Effector memory CD4-positive, alpha-beta T cell (primary cell): ENCODE measurements at places on chromosomes 16 and 17.

- no peak for DNase-seq
These were observed 111.7 kb downstream of the PITPNC1 start for GRCh38 chr17:67488768-67489167.

DNA sequence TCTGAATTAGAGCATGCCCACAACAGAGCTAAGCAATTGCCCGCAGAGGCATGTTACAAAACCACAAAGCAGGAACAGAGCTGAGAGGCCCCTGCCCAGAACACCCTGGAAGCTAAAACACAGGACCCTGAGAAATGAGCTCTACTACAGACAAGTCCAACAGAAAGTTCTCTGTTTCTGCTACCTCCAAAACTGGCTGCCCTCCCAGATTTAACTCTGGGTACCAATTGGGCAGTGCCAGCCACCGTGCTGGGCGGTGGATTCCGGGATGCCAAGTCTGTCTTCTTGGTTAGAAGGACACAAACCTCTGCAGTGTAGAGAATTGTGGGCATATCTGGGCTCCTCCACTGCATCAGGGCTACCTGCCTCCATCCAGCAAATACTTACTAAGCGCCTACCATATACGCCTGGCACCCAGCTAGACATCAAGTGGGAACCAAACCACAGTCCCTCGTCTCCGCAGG, 1.0 kb downstream of the CMTM4 start:
- DNase-seq = no peak

- DNase-seq = no peak
These were observed at the start of gene MRC2 for GRCh38 chr17:62627219-62627903. TSS of gene MRC2 (plus strand) at chr17:62627670. CDS start at chr17:62627803, 133 bp downstream.

DNA sequence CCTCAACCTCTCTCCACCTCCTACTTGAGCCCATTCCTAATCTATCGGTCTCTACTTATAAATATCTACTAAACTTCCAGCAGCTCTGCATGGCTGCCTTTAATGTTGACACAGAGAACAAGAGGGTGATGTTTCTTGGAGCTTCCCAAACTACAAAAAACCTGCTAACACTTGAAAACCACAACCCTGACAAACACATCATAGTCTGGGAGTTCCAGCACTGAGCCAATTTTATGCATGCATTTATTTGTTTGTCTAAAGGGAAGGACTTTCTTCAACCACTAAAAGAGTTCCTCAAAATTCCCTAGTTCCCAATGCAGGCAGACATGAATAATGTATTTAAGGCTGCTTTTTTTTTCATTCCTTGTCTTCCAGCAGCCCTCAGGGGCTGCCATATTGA, 331.8 kb upstream of the XYLT1 start:
- DNase-seq = no peak

DNA sequence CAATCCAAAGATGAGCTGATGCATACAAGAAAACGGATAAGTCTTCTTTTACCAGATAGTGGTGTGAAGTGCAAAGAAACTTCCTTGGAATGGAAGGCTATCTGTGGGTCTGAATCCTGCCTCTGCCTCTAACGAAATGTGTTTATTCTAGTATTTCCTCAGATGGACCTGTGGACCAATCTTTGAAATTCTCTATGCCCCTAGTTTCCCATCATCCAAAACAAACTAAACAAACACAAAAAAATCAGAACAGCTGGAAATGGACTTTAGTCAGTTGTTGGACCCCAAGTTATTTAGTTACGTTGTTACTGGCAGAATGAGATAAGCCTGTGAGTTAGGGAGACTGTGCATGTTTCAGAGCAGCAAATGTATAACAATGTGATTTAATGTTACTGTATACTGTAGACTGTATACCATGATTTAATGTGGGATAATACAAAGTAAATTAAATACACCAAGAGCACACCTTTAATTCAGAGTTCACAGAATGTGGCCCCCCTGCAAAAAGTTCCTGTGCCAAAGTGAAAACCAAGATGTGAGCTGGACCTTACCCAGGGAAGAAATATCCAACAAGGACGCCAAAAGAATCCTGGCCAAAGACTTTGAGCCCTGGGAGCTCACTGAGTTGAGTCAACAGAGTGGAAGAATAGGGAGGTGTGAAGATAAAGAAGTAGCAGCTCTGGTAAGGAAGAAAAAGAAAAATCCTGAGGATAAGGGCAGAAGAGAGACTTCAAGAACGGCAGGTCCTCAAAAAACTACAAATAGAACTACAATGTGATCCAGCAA, 255.2 kb downstream of the CNTNAP4 start:
- no peak for DNase-seq

GRCh38 chr17:81097134-81097942, 62.4 kb downstream of the BAIAP2 start:
- peak; percentile 37 for DNase-seq

DNA sequence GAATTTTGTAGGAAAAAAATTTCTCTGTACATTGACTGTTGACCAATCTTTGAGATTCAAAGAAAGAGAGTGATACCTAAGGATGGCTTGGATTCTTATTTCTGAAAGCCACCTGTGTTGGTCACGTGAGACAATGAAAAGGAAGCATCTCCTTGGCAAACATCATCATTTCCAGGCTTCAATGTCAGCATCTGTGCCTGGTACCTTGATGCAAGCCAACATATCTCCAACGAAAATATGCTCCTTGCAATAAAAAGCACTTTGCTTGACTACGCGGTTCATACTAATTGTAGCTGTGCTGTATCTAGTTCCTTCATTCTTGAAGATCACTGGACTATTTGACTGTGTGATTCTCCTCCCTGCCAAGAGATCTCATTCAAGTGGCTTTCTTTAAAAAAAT, 503.4 kb upstream of the PSMD7 start:
- no peak for DNase-seq

- DNase-seq = no peak
These were observed 11.6 kb downstream of the TRAF7 start for GRCh38 chr16:2167068-2167638.

GRCh38 chr17:63185420-63185819, 219.4 kb downstream of the TANC2 start:
- DNase-seq = no peak

GRCh38 chr17:11240041-11240840, 772 bp upstream of the SHISA6 start:
- no peak for DNase-seq

DNA sequence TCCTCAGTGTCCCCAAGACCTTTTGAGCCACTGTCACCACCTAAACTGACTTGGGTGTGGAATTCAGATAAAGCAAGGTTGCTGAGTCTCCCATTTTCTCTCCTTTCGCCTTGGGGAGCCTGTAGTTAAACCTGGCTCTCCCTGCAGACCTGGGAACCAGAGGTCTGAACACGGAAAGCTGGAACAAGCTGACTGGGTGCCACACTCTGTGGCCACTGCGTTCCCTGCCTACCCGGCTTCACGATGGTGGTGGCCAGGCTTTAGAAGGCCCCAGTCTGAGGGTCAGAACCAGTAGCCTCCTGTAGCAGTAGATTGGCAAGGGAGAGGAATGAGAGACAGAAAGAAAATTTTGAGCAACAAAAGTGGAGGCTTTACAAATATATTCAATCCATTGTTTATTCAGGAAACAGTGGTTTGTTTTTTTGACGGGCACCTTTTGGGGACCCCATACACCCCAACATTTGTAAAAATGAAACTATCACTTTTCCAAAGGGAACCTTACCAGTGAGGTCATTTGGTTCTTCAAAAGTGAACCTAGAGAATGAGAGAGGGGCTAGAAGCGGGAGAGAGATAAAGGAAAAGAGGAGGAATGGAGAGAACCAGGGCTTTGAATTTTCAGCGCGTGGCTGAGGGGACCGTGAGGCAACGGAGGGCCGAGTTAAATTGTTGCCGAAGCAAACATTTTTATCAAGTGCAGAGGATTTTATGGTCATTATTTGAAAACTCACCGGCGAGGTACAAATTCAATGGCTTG, 1.8 kb upstream of the HOXB8 start:
- no peak for DNase-seq

GRCh38 chr17:80104956-80105375, 3.6 kb downstream of the GAA start:
- DNase-seq = no peak

GRCh38 chr17:21467196-21467595, 91.0 kb downstream of the KCNJ12 start:
- DNase-seq = no peak

DNA sequence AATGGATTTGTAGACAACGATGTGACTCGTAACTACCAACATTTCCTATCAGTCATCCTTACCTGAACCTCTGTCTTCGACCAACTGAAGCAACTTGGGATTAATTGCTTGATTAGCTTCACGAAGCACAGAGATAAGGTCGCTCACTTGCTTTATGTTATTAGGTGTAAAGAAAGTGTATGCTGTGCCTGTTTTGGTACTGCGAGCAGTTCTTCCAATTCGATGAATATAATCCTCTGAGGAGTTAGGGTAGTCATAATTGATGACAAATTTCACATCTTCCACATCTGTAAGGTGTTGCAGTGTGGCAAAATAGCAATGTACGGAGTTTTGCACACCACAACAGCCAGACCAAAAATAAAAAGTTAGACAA, 3.6 kb upstream of the POLG2 start:
- no peak for DNase-seq

- DNase-seq = no peak
These were observed 919.1 kb upstream of the EEF2KMT start for GRCh38 chr16:6016530-6017184.

DNA sequence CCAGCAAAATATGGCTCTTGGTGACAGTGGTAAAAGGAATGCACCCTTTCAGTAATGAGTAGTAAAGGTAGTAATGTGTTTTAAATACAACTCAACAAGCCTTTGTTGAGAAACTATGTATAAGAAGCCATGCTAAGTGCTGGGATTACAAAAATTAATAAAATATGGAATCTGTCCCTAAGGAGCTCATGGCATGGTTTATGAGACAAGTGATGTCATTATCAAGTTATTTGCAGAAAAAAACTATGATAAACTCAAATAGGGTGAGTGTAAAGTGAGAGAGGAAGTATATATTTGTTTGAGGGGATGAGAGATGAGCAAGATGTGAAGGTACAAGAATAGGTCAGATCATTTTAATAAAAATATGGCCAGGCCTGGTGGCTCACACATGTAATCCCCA, 76.9 kb downstream of the NF1 start:
- DNase-seq = no peak

DNA sequence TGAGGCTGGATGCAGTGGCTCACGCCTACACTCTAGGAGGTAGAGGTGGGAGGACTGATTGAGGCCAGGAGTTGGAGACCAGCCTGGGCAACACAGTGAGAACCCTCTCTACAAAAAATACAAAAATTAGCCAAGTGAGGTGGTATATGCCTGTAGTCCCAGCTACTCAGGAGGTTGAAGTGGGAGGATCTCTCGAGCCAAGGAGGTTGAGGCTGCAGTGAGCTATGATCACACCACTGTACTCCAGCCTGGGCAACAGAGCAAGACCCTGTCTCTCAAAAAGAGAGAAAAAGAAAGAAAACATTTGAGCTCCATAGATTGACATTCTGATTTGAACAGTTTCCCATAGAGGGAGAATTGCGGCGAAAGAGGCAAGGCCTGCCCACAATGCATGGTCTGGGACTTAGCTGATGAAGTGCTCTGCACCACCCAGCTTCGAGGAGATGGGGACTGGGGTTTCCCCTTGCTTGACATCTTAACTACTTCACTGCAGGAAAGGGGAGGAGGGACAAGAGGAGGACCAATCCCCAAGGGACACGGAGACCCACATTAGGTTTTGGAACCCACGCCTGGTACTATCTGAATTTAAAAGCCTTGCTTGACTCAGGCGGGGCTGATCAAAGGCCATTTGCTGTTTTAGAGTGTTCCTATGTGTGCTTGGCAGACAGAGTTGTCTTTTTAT, 21.7 kb downstream of the MSI2 start:
- no peak for DNase-seq

DNA sequence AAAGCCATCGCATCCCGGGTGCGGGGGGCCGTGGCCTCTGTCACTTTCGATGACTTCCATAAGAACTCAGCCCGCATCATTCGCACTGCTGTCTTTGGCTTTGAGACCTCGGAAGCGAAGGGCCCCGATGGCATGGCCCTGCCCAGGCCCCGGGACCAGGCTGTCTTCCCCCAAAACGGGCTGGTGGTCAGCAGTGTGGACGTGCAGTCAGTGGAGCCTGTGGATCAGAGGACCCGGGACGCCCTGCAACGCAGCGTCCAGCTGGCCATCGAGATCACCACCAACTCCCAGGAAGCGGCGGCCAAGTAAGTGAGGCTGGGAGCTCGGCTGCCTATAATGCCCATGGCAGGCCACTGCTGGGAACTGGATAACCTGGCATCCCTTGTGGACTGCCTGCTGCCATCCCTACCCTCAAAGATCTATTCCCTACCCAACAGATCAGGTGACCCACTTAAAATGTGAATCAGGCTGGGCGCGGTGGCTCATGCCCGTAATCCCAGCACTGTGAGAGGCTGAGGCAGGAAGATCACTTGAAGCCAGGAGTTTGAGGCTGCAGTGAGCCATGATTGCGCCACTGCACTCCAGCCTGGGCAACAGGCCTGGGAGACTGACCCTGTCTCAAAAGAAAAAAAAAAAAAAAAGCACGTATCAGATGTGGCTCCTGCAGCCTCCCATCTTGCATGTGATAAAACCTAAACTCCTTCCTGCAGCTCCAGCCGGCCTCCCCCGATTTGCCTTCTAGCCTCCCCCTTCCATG, 18.3 kb downstream of the CDIPT start:
- DNase-seq = no peak

DNA sequence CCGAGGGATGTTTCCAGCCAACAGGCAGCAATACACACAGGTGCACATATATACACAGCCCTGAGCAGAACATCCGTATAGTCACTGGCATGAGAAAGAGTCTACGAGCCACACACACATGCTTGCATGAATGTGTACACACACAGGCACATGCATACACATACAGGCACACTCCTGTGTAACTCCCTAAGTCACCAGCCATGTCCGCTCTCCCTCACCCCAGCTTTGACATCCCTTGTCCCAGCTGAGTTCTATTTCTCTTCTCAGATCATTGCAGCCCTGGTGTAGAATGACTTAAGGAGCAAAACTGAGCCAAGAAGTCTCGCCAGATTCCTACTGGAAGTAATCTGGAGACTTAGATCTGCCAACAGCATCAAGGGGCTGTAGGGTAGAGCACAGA, 13.1 kb downstream of the CDRT4 start:
- no peak for DNase-seq

DNA sequence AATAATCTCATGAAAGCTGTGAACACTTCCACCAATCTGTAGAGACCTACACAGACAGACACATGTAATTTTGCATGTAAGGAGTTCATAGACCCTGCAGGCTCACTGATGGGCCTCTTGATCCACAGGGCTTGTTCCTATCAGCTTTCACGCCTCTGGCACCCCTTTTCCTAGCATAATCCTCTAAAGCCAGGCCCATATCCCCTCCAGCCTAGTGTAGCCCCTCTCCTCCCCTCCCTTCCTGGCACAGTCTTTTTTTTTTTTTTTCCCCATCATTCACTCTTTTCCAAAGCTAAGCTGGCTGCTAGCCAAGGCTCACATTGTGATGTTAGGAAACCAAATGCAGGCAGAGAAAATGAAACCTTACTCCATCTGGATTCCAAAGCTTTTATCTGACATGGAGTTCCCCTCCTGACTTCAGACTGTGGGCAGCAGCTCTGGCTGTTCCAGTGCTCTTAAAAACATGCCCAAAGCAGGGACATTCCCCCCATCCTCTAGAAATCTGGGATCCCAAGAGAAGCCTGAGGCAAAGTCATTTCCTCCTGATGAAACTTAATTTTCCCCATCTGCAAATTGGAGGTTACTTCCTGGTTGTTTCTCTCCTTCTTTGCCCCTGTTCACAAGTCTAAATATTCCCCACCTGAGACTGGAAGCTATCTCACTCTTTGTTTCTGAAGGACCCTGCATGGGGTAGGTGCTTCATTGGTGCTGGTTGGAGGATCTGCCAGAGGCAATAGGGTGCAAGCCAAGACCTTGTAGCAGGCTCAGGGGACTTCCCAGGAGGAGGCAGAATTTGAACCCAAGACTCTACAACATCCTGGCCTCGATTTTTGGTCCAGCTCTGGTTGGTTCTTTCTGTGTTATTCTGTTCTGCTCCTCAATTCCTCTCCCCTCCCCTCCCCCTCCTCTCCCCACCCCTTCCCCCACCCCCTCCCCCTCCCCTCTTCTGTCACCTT, 9.9 kb upstream of the CCL5 start:
- no peak for DNase-seq
